Amniotic stem cell (primary cell): ENCODE measurements at places on chromosomes 1 and 21.

DNA sequence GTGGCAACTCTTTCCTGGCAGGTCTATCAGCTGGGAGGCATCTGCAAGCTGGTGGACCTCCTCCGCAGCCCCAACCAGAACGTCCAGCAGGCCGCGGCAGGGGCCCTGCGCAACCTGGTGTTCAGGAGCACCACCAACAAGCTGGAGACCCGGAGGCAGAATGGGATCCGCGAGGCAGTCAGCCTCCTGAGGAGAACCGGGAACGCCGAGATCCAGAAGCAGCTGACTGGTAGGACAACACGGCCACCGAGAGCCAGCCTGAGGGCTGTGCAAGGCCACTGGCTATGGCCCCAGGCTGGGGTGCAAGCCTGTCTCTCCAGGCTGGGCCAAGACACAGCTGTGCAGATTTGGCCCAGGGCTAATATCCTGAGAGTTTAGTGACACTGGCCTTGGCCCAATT, 34.2 kb downstream of the PKP1 start:
- DNase-seq, result no peak

DNA sequence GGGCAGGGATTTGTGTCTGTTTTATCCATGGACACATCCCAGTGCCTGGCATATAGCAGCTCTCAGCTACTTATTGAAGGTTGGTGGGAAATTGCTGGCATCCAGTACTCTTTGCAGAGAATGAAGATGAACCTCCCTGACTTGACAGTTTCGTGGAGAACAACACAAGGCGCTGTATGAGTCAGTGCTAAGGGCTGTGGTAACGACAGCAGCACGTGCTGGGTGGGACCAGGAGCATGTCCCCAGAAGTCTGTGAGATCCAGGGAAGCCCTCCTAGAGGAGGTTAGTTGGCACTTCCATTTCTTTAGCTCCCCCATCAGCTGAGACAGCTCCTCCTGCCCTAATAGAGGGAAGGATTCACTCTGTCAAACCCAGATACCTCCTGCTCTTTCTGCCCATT, 25.9 kb upstream of the IL19 start:
- no peak for DNase-seq

- no peak for DNase-seq
These were observed 463.9 kb upstream of the PROX1 start for GRCh38 chr1:213523781-213524398.

DNA sequence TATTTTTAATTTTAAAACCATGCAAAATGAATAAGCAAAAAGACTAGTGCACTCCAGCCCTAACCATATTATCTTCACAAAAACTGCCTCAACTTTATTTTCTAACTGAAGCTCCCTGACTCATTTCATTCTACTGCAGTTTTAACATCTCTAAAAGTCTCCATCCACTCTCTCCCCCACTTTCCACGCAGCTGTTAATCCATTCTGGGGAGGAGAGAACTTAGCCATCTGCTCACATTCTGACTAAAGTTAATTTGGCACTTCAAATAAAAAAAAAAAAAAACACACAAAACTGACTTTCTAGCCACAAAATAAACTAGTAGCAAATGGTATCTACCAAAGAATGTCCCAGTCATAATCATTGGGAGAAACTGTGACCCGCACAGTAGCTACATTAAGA, 5.4 kb upstream of the MYBPHL start:
- no peak for DNase-seq

DNA sequence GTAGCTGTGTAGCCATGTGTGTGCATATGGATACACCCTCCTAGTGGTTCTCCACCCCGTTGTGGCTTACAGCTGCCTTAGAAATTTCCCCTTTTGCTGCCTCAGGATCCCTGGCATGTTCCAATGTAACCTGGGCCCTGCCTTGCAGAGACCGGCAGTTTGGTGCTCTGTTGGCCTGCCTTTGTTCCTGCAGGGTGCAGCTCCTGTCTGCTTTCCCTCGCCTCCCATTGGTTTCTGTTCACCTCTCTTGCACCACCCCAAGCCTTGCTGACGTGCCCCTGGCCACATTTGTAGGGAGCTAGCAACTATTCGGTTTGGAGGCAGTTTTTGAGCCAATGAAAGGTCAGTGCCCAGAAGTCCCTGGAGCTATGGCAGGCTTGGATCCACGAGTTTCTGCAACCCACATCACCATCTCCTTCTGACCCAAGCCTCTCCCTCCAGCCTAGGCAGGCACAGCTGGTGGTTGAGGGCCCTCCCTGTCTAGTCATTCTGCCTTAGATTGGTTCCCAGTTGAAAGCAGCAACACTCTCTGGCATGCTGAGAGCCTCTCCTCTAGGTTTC, 54.9 kb downstream of the MAB21L3 start:
- no peak for DNase-seq
